ENCODE measurements at places on chromosomes 13 and 19. TPM values are rescaled to one million over a fixed set of nuclear protein-coding genes. Genes with fewer than 3 reads are reported as not detected.
A peak's percentile ranks its signal among the peaks of the same experiment; 100 is the strongest.

GRCh38 chr13:34506796-34507195 lies 435.3 kb upstream of the NBEA start:
- no peak for DNase-seq

DNA sequence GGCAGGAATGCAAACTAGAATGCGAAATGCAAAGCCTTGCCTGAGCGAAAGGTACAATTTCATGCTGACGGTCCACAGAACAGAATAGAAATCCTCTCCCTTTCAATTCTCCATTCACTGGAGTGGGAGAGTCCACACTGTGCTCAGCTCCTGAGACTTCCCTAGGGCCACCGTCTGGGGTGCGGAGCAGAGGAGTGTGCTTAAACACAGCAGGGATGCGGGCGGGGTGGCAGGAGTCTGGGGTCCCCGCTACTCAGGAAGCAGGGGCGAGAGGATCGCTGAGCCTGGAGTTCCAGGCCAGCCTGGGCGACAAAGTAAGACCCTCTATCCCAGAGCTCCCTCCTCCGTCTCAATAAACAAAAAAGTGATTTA lies 552 bp upstream of the ZNF816 start:
- DNase-seq, result no peak

DNA sequence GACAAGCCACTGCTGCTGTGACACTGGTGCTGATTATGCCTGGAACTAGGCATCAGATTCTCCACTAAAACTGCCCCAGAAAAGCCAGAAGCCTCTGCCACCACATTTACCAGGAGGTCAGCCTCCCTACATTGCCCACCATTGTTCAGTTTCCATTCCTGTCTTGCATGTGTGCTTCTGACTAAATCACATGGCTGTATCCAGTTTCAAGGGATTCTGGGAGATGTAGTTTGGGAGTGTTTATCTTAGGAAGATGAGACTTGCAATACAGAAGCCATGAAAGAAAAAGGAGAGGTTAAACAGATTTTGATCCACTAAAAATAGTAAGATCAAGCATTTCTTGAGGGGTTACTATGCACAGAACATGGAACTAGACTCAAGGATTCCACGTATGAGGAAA lies 40.7 kb upstream of the SERPINE3 start:
- DNase-seq, result peak; percentile 24

DNA sequence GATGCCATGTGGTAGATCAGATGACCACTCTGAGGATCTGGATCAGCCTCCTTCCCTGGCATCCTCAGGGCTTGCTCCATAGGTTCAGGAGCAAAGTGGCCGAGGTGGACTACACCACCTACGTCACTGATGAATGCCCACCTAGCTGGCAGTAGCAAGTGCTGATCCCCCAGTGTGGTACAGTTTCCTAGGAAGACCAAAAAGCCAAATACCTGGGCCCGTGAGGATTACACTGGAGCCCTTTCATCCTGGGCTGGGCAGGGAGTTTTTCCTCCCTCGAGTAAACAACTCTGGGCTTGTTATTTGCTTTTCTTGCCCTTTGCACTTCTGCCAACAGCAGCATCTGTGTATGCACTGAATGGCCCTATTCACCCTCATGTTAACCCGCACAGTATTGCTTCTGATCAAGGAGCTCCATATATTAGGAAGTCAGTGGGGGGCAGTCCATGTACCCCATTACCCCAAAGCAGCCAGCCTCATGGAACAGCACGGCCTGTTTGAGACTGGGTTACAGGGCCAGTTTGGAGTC lies 3.3 kb upstream of the MYADM start:
- no peak for DNase-seq

GRCh38 chr19:31073485-31074198 lies 275.6 kb downstream of the TSHZ3 start:
- no peak for DNase-seq

The WDR87 gene
- not detected for total RNA-seq
